ENCODE measurements at places on chromosomes 5 and 9.

- DNase-seq, result no peak
Measured at GRCh38 chr9:98021306-98022040, 35.1 kb upstream of the NANS start.

DNA sequence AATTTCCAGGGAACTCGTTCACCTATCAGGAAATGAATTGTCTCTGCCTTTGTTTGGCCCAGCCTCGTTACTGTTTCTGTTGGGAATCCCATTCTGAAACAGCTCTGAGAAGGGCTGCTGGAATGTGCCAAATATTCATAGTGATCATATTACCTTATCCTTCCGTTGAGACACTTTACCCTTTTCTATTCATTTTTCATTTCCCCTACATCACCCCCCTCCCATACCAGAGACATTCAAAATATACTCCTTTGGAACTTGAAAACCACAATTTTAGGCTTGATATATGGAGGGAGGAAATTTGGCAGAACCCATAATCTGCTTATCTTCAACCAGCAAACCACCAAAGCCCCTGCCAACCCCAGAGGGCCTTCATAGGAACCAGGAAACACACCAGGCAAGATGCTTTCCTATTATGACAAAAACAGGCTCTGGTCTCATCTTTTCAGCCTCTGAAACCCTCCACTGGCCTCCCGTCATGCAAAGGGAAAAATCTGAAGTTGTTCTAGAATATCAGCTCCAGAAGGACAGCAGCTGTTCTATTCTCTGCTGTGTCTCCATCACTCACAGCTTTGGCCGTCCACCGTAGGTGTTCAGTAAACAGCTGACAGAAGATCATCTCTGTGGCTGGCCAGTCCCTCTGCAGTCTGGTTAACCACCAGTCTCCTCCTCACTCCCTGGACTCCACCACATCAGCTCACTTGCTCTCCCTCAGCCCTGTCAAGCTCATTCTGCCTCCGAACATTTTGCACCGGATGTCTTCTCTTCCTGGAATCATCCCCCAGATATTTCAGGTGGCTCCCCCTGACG is 217.2 kb upstream of the WWC1 start:
- no peak for DNase-seq

DNA sequence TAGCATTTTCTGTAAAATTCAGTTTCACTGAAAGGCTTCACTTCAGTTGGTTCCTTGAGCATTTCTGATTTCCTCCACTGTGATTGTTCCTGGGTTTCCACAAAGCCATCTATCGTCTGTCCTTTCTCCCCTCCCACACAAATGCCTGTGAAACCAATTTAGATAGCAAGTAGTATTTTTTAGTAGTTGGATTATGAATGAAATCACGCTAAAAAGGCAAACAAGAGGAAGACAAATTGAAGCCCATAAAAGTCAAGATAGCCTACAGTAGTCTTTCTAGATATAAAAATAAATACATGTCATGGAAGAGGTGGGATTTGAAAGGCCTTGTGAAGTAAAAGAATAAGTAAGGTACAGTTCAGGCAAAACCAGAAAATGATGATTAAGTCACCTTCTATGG is 162.8 kb downstream of the ADAMTSL1 start:
- DNase-seq, result no peak

DNA sequence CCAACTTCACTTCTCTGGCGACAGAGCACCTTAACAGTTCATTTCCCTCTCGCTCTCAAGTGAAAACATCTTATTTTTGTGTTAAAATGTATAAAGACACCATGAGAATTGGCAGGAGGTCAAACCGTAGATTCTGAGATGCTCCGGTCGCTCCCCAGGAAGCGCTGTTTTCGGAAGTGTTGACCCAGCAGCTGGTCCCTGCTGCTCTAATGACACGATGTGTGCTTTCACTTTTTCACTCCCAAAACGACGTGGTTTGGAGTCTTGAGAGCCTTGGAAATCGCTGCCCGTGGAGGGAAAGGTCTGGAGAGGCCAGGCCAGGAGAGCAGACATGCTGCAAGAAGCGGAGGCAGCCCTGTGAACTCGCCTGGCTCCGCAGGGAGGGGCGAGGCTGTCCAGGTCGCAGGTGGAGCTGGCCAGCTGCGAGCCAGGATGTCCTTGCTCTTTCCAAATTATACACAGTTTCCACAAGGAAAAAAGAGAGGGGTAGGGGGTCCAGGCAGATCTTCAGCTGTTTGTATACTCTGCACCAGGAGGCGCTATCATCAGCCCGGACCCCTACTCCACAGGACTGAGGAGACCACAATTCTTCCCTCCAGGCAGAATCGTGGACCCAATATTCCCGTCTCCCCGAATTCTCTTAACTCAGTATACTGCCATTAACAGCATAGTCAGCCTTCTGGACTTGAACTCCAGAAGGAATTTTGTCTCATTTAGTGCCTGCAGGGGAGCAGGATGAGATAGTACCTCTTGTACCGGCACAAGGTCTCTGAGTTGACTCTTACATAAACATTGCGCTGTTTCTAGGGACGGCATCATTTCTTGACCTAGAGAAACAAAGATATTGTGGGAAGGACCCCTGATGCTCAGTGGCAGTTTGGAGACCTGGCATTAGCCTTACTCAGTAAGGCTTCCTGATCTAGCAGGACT is 248.6 kb upstream of the ANKRD55 start:
- DNase-seq, result peak; percentile 45

- peak; percentile 67 for DNase-seq
Measured at GRCh38 chr9:124202447-124202971, 55.2 kb upstream of the NEK6 start.

DNA sequence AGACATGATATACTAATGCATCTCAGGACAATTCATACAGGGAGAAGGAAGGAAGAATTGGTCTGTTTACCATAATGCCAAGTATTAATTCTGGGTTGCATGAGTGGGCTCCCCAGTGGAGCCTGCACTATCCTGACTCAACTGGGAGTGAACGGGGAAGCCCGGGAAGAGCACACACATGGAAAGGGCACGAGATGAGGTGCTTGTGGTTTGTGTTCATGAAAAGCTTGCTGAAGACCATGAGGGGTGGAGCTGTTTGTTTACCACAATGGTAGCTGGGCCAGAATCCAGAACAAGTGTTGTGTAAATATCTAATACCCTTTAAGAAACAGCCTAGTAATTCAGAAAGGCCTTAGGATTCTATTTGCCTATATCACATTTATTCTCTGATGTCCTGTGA is 44.6 kb downstream of the POC5 start:
- no peak for DNase-seq
